ENCODE measurements at places on chromosomes 5 and 9.

DNA sequence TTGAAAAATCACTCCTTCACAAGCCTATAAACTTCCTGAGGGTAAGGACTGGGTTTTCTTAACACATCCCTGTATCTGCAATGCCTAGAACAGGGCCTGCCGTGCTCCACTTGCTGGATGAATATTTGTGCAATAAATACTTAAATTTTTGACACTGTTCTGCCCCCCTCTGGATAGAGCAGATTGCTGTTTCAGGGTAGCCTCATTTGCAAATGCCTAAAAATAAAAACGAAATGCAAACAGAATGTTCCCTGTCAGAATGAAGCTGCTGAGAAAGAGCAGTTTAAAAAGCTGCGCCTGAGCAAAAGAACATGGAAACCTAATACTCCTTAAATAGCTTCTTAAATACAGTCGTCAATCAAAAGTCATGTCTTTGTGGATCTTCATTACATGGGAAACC is 385.3 kb downstream of the PRELID2 start:
- DNase-seq = no peak

DNA sequence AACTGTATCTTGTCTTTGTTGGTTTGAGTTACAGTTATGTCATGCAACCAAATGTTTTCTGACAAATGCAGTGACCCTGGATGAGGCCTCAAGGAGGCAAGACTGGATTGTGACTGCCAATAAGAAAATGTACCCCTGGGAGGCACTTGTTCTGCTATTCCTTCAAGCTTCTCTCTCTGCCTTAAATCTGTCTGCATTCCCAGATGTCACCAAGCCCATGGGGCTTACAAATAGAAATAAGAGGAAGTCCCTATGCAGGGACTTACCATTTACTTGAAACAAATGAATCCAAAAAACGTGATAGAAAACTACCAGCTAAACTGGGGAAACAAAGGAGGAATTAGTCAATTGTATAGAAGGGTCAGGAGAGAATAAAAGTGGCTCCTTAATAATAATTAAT is 8.2 kb upstream of the PARP8 start:
- DNase-seq = no peak

DNA sequence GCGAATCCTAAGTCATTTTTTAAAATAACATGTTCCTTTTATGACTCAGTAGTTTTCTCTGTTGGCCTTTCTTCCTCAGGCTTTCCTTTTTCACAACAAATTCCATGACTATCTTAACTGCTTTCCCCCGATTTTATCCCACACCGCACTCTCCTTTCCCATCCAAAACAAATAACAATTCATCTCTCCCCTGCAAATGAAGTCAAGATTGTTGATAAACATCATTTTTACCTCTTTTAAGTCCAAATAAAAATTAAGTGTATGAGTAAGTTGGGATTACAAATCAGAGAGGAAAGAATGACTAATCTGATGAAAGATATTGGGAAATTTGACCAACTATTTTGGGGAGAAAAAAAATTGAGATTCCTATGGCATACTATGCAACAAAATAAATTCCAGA is 47.3 kb downstream of the SEC61B start:
- DNase-seq = no peak

- no peak for DNase-seq
These were observed 10.0 kb upstream of the FAM169A start for GRCh38 chr5:74875994-74876791.

GRCh38 chr5:126265917-126266316 is 157.3 kb upstream of the GRAMD2B start:
- DNase-seq = no peak

GRCh38 chr9:21810881-21811280 is 8.4 kb downstream of the MTAP start:
- no peak for DNase-seq

- no peak for DNase-seq
These were observed 7.5 kb upstream of the UBE2R2 start for GRCh38 chr9:33809506-33809905.

DNA sequence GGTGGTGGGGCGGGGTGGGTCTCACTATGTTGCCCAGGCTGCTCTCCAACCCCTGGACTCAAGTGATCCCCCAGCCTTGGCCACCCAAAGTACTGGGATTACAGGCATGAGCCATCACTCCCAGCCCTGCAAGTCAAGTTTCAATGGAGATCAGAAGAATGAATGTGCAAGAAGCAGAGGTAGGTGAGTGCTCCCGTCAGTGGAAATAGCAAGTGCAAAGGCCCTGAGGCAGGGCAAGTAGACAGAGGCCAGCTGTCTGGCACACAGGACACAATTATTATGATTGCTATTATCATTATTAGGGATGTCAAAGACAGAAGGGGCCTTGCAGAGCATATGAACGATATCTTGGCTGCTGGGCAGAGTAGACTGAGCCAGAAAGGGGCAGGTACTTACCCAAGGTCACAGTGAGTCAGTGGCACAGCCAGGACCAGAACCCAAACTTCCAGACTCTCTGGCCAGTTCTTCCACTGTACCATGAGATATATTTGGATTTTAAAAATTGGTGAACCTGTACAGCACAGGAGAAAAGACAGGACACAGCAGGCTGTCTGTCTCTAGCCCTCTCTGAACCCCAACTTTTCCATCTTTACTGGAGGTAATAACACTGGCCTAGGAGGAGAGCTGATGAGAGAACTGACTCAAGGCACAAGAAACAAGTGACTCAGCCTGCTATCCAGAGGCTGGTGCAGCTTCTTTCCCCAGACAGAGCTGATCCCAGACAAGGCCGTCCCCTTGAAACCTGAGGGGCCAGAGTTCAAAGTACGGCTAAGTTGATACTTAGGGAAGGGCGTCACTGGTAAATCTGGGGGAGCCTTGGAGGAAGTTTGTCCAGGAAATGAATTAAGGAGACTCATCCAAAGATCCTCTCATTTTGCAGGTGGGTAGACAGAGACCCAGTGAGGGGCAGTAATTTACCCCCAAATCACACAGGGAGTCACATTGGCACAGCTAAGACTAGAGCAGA is 1.4 kb downstream of the HDHD3 start:
- no peak for DNase-seq

DNA sequence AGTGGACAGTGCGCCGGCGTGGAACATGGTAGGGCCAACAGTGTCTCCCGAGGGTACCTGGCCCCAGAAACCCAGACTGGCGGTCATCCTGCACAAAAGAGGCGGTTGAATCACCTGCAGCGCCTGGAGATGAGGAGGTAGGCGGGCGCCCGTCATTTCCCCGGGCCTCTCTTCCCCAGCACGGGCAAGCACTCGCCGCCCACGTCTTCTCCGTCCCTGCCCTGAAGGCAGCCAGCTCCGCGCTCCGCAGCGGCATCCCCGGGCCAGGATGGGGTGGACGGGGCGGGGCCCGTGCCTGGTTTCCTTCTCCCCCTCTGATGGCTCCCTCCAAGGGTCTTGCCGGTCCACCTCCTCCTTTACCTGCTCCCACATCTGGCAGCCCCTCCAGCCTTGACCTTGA is 27.1 kb upstream of the N4BP3 start:
- DNase-seq = no peak

DNA sequence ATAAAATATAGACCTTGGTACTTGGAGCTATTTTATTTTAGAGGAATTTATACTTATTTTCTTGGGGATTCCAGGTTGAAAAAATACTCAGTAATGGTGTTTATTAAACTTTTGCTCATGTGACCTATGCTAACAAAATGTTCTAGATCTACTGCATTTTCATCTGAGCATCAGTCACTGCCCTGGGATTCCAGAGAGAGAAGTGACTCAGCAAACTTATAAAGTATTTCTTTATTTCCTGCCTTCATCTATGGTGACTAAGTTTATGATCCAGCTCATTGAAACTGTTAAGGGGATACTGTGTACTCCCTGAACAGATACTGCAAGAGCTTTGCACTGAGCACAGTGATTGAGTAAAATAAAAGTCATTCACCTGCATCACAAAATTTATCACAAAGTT is 298.5 kb upstream of the CDH18 start:
- DNase-seq = no peak

DNA sequence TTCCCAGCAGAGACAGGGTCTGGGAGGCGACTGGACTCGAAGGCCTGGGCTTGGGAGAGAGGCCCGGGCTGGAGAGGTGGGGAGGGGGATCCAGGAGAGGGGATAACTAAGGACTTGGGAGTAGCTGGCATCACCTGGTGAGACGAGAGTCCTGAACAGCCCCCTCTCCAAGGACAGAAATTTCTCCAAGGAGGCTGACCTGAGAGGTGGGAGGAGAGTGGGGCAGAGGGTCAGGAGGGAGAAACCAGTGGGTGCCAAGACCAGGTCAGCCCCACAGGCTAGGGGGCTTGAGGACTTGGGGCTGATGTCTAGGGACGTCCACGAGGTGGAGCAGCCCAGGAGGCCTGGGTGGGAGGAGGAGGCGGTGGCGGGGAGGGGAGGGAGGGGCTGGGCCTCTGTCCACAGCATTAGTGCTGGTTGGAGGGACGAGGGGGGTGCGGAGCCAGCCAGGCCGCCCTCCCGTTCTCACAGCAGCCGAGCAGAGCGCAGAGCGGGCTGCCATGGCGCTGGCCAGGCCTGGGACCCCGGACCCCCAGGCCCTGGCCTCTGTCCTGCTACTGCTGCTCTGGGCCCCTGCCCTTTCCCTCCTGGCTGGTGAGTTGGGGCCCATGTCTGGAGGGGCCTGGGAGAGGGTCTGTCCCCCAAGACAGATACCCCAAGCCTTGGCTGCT is at the start of gene CRB2:
CRB2 (plus strand) TSS at position 437 of the 671 bp plus-strand sequence; CDS start at position 501, 64 bp downstream.
- no peak for DNase-seq

GRCh38 chr5:179484201-179484600 is 66.2 kb upstream of the RUFY1 start:
- no peak for DNase-seq

DNA sequence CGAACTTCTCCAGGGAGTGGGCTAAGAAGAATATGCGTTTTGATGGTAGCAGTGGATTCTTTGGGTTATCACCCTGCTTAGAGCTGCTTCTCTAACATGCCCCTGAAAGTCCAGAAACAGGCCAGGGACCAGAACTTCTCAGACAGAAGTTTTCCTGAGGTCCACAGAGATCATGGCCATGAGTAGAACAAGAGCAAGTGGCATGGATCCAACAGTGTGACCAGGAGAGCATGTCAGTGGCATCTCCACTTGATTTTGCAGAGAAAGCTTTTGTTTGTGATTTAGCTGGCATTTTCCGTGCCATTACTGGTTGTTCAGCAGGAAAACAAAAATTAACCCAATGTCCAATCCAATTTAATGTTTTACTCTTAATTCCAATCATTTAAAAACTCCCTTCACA is 298.5 kb upstream of the CD180 start:
- DNase-seq = no peak

- DNase-seq = no peak
These were observed 252.4 kb upstream of the WWC1 start for GRCh38 chr5:168039039-168039438.

- no peak for DNase-seq
These were observed 653.4 kb upstream of the ZNF608 start for GRCh38 chr5:125399885-125400284.

DNA sequence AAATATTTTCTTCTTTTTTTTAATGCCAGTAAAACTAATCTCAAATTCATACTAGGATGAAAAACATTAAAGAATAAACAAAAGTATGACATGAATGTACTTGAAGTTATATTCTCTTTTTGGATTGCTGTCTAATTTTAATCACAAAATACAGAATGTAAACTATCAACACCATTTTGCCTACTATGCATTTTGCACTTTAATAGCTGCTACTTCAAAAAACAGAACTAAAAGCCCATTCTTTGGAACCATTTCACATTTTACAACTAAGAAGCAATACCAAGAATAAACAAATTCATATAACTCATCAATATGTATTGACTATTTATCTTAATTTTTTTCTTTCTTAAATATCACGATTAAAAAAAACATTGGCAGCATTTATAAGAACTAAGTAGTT is 58.1 kb downstream of the ADAMTS6 start:
- no peak for DNase-seq

GRCh38 chr5:90563108-90563507 is 4.5 kb downstream of the ADGRV1 start:
- no peak for DNase-seq

DNA sequence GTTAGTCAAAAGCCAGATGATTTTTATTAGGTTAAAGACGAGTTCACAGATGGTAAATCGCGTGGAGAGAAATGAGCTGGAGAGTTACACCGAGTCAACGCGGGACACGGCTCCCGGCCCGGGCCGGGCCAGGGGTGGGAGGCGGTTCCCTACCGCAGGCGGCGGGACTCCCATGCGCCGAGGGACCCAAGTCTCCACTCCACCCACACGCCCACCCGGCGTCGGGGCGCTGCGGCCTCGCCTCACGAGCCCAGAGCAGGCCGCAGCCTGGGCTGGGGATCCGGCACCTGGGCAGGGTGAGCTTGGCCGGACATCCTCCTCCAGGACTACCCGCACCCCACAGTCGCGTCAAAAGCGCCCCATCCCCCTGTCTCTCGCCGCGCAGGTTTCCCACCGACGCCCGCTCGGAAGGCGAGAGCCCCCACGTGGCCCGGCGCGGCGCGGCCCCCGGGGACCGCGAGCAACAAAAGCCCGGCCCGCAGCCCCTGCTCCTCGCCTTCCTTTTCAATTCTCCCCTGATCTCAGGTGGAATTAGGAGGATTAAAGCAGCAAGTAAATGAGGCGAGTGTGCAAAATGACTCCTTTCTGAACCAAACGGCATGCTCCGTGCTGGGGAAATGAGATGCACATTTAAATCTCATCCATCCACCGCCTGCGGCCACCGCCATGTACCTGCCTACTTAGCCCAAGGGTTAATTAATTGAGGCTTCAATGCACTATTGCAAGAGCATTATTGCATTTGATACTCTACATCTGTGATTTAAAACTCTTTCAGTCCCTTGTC is 196.5 kb upstream of the TBCA start:
- no peak for DNase-seq

- no peak for DNase-seq
These were observed 26.0 kb downstream of the ADAMTSL1 start for GRCh38 chr9:18499980-18500379.

DNA sequence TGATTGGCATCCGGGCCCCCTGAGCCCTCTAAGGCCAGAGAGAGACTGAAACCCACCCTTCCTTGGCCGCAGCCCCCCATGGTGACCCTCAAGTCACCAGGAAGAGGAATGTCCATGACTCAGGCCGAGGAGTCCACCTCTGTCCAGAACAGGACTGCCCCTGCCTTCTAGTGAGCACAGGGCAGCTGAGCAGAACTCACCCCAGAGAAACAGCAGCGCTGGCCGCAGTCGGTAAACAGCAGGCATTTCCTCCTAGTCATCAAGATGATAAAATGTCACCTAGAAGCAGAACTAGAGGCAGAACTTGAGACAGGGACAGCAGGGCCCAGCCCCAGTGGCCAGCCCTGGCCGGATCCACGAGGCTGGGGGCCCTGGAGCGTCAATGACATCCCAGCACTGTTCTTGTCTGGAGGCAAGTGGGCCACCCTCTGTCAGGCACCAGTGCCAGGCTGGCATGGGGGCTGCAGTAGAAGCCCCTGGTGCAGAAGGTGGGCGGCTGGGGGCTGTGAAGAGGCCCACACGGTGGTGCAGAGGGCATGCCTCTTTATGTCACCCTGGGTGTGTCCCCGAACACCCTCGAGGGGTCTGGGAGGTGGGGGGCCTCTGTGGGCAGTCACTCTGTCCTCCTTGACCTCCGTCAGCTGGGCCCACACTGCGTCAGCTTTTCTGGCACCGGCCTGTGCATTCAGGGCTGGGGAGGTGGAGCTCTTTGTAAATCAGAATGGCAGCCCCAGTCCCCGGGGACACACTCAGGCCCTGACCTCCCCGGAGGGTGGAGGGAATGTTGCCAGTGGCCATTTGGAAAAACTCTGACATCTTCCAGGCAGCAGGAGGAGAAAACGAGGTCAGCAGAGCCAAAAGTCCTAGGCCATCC is 83.0 kb downstream of the NTNG2 start:
- no peak for DNase-seq

- DNase-seq = no peak
These were observed 43.5 kb upstream of the CAVIN4 start for GRCh38 chr9:100534401-100534800.

- DNase-seq = no peak
These were observed 440.0 kb downstream of the SEMA5A start for GRCh38 chr5:9105851-9106250.

- no peak for DNase-seq
These were observed 7.0 kb upstream of the SPOUT1 start for GRCh38 chr9:128836509-128837145.

Data from T-helper 1 cell (primary cell).